Activated naive CD4-positive, alpha-beta T cell treated with anti-CD3 and anti-CD28 coated beads, Interleukin-2, amount 10 ng/mL, durations not matched to agents 7 days and 5 days (primary cell): ENCODE measurements at places on chromosomes 7 and 10.
A peak's percentile ranks its signal among the peaks of the same experiment; 100 is the strongest.

- no peak for DNase-seq
Measured at GRCh38 chr7:23332193-23332592, 33.1 kb downstream of the MALSU1 start.

DNA sequence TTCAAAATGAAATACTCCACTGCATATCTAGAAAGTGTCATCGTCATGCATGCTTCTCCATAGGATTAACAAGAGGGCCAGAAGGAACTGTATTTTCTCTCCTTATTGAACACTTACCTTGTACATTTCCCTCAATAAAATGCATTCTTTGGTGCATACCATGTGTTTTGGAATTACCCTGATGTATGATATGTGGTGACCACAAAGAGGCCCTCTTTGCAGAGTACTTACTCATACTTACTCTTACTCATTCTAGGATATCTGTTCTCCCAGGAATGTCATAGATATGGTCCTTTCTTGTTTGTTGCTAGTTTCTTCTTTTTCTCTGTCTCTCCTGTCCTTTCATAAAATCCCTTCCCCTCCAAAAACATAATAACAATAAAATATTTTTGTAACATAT is 1087.1 kb upstream of the POT1 start:
- DNase-seq, result no peak

DNA sequence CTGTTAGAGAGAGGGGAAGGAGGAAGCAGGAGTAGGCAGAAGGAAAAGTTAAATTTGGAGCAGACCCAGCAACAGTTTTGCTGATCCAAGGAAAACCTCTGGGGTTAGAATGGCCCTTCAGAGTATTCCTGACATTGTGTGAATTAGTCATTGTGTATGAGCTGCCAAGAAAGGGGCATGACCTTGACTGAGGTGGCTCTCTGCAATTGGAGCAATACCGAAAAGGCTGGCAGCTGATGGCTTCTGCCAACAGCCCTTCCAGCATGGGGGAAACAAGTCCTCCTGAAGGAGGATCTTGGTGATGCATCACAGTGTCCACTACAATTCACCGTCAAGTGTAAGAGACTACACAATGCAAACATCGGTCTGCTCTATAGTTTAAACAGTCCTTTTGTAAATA is 20.6 kb upstream of the WASL start:
- no peak for DNase-seq

- no peak for DNase-seq
Measured at GRCh38 chr7:148987751-148988512, 40.4 kb downstream of the PDIA4 start.

GRCh38 chr10:88983206-88983605 is 7.4 kb upstream of the FAS start:
- no peak for DNase-seq

- DNase-seq, result no peak
Measured at GRCh38 chr10:73207883-73208282, 39.2 kb downstream of the DNAJC9 start.

DNA sequence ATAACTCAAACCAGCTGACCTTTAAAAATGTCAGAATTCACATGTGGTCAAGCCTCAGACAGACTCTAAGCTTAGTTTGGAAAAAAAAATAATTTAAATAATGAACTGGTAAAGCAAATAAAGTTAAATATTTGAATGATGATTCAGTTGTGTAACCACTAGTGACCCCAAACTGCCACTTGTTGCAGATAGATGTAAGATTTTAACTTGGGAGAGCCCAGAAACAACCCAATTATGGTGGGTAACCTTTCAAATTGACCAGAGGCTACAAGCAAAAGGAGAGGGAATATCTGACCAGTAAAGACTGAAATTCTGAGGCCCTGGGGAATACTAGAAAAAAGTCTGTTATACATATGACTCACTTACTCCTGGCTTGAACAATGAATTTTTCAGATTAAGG is 268.1 kb downstream of the HPSE2 start:
- no peak for DNase-seq

- no peak for DNase-seq
Measured at GRCh38 chr7:101411508-101411874, 48.8 kb downstream of the COL26A1 start.

DNA sequence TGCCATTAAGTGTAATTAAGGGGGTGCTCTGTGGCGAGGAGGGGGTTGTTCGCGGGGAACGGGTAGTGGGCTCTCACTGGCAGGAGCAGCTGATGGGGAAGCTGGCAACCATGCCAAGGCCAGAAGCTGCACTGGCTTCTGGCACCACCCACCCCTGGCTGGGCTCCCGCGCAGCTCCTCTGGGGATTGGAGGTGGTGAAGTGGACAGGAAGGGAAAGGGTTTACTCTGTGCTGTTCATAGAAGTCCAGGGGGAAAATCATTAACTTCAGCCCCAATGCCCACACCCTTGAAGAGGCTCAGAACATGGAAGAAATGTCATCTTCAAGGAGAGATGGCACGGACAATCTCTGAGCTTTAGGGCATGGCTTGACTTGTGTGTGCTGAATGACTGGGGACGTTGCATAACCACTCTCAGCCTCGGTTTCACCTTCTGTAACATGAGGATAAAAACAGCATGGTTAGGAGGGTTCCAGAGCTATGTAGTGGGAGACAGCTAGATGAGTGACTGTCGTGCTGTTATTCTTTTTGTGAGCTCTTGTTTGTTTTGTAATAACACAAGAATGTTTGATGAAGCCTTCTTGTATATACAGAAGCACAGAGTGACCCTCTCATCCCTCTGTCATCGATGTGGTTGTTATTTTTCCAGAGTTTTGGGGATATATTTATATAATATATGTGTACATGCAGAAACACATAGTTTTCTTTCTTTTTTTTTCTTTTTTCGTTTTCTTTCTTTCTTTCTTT is 29.9 kb downstream of the KAZALD1 start:
- no peak for DNase-seq

GRCh38 chr10:77084431-77085144 is 553.0 kb downstream of the KCNMA1 start:
- no peak for DNase-seq

DNA sequence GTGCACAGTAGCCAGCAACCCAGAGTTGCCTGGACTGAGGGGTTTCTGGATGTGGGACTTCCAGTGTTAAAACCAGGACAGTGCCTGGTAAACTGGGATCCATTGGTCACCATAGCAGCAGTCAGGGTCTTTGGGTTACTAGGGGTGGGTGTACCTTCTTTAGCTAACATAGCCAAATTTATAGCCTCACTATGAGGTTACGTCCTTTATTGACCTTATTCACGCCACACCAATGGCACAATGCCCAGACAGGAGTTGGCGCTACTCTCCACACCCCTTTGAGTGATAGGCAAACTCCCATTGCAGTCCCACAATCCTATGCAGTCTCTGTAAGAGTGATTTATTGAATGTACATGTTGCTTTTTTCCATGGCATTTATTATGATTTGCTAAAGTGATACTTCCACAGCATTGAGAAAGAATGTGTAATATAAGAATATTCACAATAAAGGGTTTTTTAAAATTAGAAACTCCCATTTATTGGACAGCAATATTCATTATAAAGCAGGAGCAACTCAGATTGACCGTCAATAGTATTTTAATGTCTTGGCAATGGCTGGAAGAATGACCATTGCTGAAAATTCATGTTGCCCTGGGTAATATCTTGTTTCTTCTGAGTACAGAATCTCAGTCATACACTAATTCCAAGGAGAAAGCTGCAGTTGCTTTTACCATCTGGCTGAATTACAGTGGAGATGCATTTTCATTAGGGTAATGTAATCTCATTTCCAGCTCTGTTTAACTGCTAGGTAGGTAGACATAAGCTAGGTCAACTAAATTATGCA is 26.1 kb downstream of the IFIT5 start:
- DNase-seq, result no peak

- no peak for DNase-seq
Measured at GRCh38 chr10:82660205-82660604, 785.2 kb downstream of the NRG3 start.

DNA sequence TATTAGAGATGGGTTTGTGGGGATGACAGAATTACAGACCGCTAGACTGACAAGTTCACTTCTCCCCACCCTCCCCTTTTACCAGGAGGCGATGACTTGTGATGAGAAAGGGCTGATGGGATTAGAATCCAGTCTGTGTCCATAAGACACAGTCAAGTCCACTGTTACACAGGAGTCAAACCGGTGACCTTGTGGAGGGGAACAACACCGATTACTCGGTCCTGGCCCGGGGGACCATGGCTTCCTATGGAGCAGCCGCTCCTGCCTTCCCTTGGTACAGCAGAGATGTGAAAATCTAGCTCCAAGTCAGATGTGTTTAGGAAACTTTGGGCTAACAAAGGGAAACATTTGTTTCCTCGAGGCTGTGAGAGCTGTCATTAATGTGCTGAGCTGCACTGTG is 105.5 kb downstream of the ACTR3B start:
- DNase-seq, result no peak

GRCh38 chr7:150981644-150982043 is 3.5 kb upstream of the KCNH2 start:
- DNase-seq, result no peak

- DNase-seq, result no peak
Measured at GRCh38 chr7:148379677-148380076, 210.9 kb upstream of the C7orf33 start.

DNA sequence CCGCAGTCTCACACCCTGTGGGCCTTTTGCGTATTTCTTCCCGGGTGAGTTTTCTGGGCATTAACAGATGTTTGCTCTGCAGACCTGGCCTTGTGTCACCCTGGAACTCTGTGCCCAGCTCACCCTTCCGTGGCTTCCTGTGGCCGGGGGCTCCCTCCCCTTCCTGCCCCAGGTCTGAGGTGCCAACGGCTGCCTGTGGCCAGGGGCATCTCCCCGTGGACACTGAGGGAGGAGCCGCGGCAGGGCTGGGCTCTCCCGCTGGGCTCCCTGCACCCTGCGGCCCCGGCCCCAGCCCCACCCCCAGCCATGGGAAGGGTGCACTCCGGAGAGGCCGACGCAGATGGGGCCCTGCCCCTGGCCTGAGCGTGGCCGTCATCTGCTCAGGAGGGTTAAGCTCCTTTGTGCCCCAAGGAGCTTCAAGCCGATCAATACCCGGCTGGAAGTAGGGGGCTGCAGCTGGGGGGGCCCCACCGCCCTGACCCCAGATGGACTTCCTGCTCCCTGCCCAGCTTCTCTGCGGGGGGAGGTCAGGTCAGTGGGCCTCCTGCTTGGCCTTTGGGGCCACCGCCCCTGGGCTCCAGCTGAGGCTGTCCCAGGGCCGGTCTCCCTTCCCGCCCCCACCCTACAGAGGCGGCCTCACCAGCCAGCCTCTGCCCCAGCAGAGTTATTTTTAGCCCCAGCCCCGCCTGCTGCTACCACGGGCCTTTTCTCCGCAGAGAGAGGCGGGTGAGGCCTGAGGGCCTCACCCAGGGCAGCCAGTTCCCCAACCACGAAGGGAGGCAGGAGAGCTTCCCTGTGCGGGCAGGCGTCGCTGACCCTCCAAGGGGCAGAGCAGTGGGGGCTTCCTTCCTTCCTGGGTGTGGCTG is 24.2 kb downstream of the PWWP2B start:
- DNase-seq, result peak; percentile 54

DNA sequence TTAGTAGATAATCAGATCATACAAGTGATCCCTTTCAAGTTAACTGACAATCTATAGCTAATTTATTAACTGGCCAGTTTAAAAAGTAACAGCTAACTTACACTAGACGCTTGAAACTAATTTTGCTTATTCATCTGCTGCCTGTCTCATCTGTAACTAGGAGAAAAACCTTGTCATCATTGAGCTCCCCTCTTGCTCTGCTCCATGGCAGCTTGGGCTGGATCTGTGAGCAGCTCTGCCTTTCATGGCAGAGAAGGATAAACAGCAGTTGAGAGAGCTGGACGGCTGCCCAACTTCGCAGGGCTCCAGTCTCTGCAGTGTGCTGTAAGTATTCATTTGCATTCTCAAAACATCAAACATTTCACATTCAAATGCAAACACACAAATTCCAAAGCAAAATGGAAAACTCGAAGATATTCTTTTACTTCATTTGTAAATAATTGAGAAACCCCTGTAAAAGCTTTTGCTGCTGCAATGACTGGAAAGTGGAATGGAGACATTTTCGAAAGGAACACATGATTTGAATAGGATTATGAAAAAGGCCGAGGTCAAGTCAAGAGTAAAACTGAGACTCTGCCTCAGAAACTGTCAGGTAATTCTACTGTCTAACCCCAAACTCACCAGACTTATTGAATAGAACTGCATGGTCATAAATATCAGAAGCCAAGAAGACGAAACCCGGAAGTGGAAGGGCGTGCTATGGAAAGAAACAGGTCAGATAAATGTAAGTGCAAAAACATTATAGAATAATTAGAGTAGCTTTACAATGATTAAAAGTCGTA is 17.6 kb downstream of the SLC35B4 start:
- no peak for DNase-seq

DNA sequence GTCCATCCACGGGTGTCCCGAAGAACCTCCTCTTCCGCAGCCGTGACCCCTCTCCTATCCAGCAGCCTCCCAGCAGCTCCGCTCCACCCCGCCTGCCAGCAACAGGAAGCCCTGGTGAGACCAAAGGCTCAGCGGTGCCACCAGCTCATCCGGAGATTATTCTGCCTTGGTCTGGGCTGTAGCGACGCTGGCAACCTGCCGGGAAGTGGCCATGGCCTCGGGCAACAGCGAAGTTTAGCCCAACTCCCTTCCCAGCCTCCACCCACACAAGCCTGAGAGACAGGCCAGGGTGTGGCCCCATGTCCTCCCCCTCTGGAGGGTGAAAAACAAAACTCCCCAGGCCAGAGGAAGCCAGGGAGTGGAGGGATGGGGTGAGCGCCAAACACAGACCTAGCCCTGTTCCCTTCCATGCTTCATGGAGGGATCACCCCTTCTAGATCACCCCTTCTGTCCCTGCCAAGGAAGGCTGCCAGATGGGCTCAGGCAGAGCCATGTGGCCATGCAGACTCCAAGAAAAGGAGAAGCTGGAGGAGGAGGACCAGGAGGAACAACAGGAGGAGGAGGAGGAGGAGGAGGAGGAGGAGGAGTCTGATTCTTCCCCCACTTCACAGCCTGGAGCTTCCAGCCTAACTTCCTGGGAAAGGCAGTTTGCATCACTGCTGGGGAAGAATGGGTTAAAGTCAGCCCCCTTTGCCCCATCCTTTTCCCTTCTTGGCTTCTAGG is 918 bp downstream of the CALHM2 start:
- peak; percentile 73 for DNase-seq

DNA sequence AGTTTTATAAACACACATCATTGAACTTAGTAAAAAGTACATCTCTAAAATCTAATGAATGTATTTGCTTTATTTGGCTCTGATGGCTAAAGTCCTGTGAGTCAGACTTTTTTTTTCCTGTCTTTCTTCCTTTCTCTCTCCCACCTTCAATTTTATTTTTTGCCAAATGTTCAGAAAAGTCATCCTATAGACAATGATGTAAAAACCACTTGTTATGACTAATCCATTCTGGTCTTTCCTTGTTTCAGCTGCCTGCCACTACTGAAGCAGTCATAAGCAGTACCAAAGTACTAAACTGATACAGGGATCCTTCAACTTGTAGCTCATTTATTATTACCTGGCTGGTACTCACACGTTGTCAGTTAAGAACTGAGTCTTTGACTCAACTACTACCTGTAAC is 23.9 kb downstream of the HECTD2 start:
- no peak for DNase-seq
